ENCODE measurements at places on chromosomes 6 and 20. TPM values are rescaled to one million over a fixed set of nuclear protein-coding genes. Genes with fewer than 3 reads are reported as not detected.

The DEFB124 gene
- not detected for total RNA-seq

The CYB5R4 gene
- 4.3 TPM for total RNA-seq

The VSX1 gene
- total RNA-seq = not detected

- DNase-seq = no peak
- H3K4me3 ChIP-seq = no peak overlapping the region
- no peaks in the 10 kb centered on the region for H3K27me3 ChIP-seq
- no peaks in the 10 kb centered on the region for H3K4me1 ChIP-seq
Observed at GRCh38 chr6:167669870-167670802, 156.6 kb upstream of the AFDN start.

GRCh38 chr6:114100215-114100994 is 129.5 kb upstream of the HDAC2 start:
- no peaks in the 10 kb centered on the region for H3K27me3 ChIP-seq
- no peak overlapping the region for H3K27ac ChIP-seq
- H3K4me1 ChIP-seq = no peaks in the 10 kb centered on the region
- no peak overlapping the region for H3K4me3 ChIP-seq
- H3K36me3 ChIP-seq = no peaks in the 10 kb centered on the region

DNA sequence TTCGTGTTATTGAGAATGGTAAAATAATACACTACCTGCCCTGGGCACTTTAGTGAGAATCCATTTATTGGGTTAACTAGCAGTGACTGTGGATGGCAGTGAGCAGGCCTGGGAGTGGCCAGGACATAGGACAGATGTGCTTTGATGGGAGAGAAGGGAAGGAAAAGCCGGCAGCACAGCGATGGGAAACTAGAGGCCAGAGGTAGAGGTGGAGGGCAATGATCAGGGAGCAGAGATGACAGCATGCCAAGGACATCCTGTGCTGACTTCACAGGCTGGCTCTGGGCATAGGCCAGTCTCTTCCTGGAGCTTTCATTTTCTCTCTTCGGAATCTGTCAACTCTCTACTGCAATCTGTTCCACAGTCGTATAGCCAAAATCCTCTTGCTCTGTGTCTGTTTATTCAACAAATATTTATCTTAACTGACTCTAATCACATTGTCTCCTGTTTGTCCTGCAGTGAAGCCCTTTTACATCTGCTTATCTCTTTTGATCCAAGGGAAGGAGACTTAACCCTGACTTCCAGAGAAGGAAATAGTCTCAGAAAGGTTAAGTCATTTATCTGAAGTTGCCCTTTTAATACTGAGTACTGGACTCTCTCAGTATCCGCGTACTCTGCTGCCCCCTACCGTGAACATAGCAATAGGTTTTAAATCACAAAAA is 18.4 kb upstream of the MMP24 start:
- peaks cover 2% of the 10 kb centered on the region for H3K4me1 ChIP-seq
- H3K4me3 ChIP-seq = peak overlapping the region; percentile 26
- no peaks in the 10 kb centered on the region for H3K27me3 ChIP-seq
- peak; percentile 57 for DNase-seq
- peak overlapping the region; percentile 36 for H3K27ac ChIP-seq

The TRIM15 gene
- not detected for total RNA-seq

DNA sequence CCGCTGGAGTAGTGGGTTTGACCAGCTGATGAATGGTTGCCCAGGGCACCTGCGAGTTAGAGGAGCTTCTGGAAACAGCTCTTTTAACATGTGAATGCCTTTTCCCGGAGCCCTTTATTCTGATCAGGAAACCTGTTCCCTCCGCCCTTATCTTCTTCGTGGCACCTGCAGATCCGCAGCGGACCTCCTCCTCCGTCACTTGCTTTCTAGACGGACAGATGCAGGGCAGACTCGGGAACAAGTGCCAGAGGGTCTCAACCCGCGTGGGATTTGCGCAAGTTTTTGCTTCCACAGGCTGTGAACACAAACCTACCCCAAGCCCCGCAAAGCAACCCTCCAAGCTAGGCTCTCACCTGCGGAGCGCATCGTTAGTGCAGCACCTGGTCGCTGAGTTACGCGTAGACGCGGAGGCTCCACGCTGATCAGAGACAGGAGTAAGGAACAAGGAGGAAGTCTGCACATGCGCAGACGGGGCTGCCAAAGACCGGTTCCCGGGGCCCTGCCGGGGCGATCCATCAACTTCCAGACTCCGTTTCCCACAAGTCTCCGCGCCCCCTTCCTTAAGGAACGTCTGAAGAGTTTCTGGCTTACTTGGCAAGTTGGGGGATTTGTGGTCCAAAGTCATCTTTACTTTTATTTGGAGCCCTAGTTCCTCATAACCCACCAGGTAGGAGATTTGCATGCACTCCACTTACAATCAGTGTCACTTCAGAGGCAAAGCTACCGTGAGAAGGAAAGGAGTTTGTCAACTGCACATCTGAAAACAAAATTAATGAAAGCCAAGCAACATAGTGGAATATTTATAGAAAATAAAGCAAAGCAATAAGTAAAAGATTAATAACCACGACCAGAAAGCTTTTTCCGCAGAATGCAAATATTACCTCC is 52.7 kb upstream of the ELMO2 start:
- H3K27ac ChIP-seq = no peak overlapping the region
- peak; percentile 23 for DNase-seq
- H3K4me1 ChIP-seq = no peaks in the 10 kb centered on the region
- H3K27me3 ChIP-seq = peaks cover 3% of the 10 kb centered on the region

The OR2W1 gene
- not detected for total RNA-seq

The HLA-F gene
- total RNA-seq = 5.4 TPM

DNA sequence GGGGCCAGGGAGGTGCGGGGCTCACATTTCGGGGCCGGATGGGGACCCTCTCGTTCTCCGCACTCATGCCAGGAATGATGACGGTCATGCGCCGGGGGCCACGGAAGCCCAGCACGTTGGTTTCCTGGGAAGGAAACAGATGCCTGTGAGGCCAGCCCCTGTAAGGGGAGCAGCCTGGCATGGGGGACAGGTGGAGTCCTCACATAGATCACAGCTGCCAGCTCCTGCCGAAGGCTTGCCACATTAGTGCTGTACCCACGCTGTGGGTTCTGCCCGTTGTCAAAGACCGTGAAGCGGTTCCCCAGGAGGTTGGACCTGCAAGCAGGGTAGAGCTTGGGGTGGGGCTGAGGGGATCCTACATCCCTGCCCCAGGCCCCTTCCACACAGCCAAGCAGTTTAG is 6.7 kb upstream of the TEAD3 start:
- no peak overlapping the region for H3K27ac ChIP-seq
- H3K4me3 ChIP-seq = no peak overlapping the region
- DNase-seq = no peak
- H3K4me1 ChIP-seq = no peaks in the 10 kb centered on the region
- H3K27me3 ChIP-seq = peaks cover 15% of the 10 kb centered on the region

GRCh38 chr6:44063561-44064059 is 63.6 kb downstream of the MRPL14 start:
- H3K27me3 ChIP-seq = no peaks in the 10 kb centered on the region
- H3K36me3 ChIP-seq = no peaks in the 10 kb centered on the region
- no peak for DNase-seq
- peaks cover 55% of the 10 kb centered on the region for H3K4me1 ChIP-seq
- H3K4me3 ChIP-seq = no peak overlapping the region

The TRIM39 gene
- 11.9 TPM for total RNA-seq

Measured in fibroblast of lung (primary cell).